ENCODE measurements at places on chromosomes 13 and 19. TPM values are rescaled to one million over a fixed set of nuclear protein-coding genes. Genes with fewer than 3 reads are reported as not detected.
A peak's percentile ranks its signal among the peaks of the same experiment; 100 is the strongest.

Gene S1PR5
- 0.57 TPM for total RNA-seq

Gene NFIX
- 0.35 TPM for total RNA-seq

Gene LGALS4
- 2.2 TPM for total RNA-seq

Gene SIGLEC5
- not detected for total RNA-seq

Gene PCDH20
- total RNA-seq: not detected

Gene ZNF100
- 13.9 TPM for total RNA-seq

Gene ZNF611
- 27.5 TPM for total RNA-seq

Gene ZNF430
- 11.1 TPM for total RNA-seq

Gene SLC25A41
- 0.23 TPM for total RNA-seq

Gene CASP14
- total RNA-seq: not detected

DNA sequence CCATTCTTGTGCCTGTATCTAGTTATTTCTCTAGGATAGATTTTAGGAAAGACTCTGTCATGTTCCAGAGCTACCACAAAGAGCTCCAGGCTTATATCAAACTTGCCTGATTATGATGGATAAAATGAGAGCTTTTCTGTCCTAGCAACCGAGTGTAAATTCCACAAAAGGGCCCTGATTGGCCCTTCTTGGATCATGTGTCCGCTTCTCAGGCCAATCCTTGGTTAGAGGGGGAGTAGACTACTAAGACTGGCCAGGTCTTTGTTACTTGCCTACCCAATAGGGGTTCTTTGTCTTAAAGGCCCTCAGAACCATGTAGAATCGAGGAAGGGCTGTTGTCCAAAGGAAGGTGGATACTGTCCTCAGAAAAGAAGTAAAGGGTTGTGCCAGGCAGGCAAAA is 2.4 kb downstream of the DHX34 start:
- no peaks in the 10 kb centered on the region for H3K27me3 ChIP-seq
- no peaks in the 10 kb centered on the region for H3K4me1 ChIP-seq
- H3K4me3 ChIP-seq: no peak overlapping the region
- no peak for DNase-seq
- no peak overlapping the region for H3K27ac ChIP-seq

- no peaks in the 10 kb centered on the region for H3K36me3 ChIP-seq
- no peaks in the 10 kb centered on the region for H3K27me3 ChIP-seq
- no peak for DNase-seq
- H3K27ac ChIP-seq: no peak overlapping the region
- H3K4me1 ChIP-seq: no peaks in the 10 kb centered on the region
Measured at GRCh38 chr13:34672631-34673030, 269.4 kb upstream of the NBEA start.

DNA sequence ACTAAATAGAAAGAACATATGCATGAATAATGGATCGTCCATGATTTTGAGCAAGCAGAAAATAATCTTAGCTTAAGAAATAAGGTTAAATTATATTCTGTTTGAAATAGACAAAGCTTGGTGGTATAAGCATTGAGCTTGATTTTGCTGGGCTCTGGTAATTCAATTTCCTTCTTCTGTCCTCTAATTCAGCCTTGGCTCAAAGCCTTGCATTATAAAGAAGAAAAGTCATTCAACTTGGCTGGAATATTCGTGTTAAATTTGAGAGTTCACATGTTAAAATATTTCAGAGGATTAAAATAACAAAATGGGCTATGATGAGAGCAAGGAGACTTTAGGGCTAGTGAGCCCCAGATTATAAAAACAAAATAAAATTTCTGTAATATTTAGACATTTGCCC is 415.4 kb upstream of the PCDH20 start:
- H3K27ac ChIP-seq: no peak overlapping the region
- no peaks in the 10 kb centered on the region for H3K4me1 ChIP-seq
- H3K36me3 ChIP-seq: no peaks in the 10 kb centered on the region
- DNase-seq: no peak

GRCh38 chr13:46553886-46554858 is 1.2 kb downstream of the LRCH1 start:
- peak; percentile 80 for DNase-seq
- peak overlapping the region; percentile 99 for H3K4me3 ChIP-seq
- peak overlapping the region; percentile 87 for H3K27ac ChIP-seq
- no peaks in the 10 kb centered on the region for H3K36me3 ChIP-seq

DNA sequence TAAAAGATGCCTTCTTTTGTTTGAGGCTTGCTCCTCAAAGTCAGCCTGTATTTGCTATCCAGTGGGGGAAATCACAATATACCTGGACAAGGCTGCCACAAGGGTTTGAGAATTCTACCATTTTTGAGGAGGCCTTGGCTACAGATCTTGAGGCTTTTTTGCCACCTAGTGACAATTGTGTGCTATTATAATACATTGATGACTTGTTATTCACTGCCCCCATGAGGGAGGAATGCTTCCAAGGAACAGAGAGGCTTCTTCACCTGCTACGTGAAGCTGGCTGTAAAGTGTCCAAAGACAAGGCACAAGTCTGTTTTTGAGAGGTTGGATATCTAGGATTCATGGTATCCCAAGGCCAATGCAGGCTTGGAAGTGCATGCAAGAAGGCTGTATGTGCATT is 72.5 kb downstream of the ZNF708 start:
- no peak overlapping the region for H3K4me3 ChIP-seq
- H3K27ac ChIP-seq: no peak overlapping the region
- no peaks in the 10 kb centered on the region for H3K27me3 ChIP-seq
- H3K4me1 ChIP-seq: no peaks in the 10 kb centered on the region

- no peaks in the 10 kb centered on the region for H3K27me3 ChIP-seq
- H3K27ac ChIP-seq: no peak overlapping the region
- no peak for DNase-seq
- no peaks in the 10 kb centered on the region for H3K36me3 ChIP-seq
- H3K4me1 ChIP-seq: no peaks in the 10 kb centered on the region
Measured at GRCh38 chr19:7582446-7582845, 13.2 kb upstream of the CAMSAP3 start.

GRCh38 chr13:25147638-25148401 is 24.3 kb downstream of the AMER2 start:
- no peaks in the 10 kb centered on the region for H3K36me3 ChIP-seq
- H3K4me3 ChIP-seq: no peak overlapping the region
- no peaks in the 10 kb centered on the region for H3K27me3 ChIP-seq

GRCh38 chr19:18626906-18627305 is 9.9 kb upstream of the KLHL26 start:
- no peaks in the 10 kb centered on the region for H3K36me3 ChIP-seq
- no peak overlapping the region for H3K27ac ChIP-seq
- DNase-seq: no peak
- no peak overlapping the region for H3K4me3 ChIP-seq
- H3K4me1 ChIP-seq: no peaks in the 10 kb centered on the region

DNA sequence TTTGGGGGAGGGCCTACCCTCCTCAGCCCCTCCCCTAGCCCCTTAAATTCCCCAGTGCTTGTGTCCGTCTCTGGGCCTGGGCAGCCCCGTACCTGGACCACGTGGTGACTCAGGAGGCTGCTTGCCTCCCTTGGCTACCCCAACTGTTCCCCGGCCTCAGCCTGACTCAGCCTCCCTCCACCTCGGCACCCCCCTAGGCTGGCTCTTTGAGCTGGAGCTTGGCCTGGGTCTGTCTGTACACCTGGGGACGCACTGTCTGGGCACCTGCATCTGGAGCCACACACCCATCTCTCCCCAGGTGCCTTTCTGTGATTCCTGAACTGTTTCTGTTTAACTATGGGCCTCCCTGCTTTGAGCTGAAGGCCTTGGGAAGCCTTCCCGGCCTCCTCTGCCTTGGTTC is 1.8 kb upstream of the KLK14 start:
- no peak overlapping the region for H3K27ac ChIP-seq
- H3K4me1 ChIP-seq: no peaks in the 10 kb centered on the region
- no peaks in the 10 kb centered on the region for H3K27me3 ChIP-seq
- no peak for DNase-seq
- no peak overlapping the region for H3K4me3 ChIP-seq
- H3K36me3 ChIP-seq: no peaks in the 10 kb centered on the region

- H3K4me1 ChIP-seq: peaks cover 25% of the 10 kb centered on the region
- peaks cover 6% of the 10 kb centered on the region for H3K36me3 ChIP-seq
- H3K27ac ChIP-seq: peak overlapping the region; percentile 73
- DNase-seq: peak; percentile 73
- H3K4me3 ChIP-seq: no peak overlapping the region
- no peaks in the 10 kb centered on the region for H3K27me3 ChIP-seq
Measured at GRCh38 chr13:110907951-110908898, 6.6 kb downstream of the ANKRD10 start.

DNA sequence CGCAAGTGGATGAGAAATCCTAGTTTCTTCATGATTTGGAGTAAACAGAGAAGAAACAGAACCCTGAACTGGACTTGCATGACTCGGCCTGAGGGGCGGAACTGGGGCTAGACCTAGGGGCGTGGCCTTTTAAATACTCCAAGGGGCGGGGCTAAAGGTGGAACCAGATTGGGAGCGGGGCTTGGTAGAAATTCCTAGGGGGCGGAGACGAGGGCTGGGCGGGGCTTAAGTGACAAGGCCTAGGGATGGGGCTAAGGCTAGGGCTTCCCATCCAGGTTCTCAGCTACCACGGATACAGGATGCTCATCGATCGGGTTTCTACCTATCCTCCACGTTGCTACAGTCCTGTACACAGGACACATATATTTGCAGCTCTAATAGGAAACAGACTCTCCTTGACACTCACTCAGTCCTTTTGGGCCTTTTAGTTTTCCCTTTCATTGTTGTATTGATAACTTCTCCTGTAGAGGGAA is 372 bp upstream of the ZNF699 start:
- H3K36me3 ChIP-seq: no peaks in the 10 kb centered on the region
- H3K4me1 ChIP-seq: no peaks in the 10 kb centered on the region
- H3K27ac ChIP-seq: peak overlapping the region; percentile 79
- no peaks in the 10 kb centered on the region for H3K27me3 ChIP-seq
- DNase-seq: no peak

- no peak overlapping the region for H3K4me3 ChIP-seq
- H3K27ac ChIP-seq: no peak overlapping the region
- no peak for DNase-seq
- no peaks in the 10 kb centered on the region for H3K36me3 ChIP-seq
Measured at GRCh38 chr13:24153979-24154701, 6.4 kb upstream of the SPATA13 start.

DNA sequence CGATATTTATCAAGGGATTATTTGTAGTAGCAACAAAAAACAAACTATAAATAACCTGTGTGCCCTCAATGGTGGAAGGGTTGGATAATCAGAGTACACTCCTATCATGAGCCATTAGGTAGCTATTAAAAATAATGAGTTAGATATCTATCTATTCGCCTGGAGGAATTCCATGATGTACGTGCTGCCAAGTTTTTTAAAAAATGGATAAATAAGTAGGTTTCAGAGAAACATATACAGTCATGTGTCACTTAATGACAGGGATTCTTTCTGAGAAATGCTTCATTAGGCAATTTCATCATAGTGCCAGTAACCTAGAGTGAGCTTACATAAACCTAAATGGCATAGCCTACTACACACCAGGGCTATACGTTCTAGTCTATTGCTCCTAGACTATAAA is 6.2 kb upstream of the OR1I1 start:
- H3K4me3 ChIP-seq: no peak overlapping the region
- no peaks in the 10 kb centered on the region for H3K27me3 ChIP-seq
- no peak overlapping the region for H3K27ac ChIP-seq
- DNase-seq: no peak

- H3K27ac ChIP-seq: no peak overlapping the region
- no peak for DNase-seq
Measured at GRCh38 chr19:41521931-41522555, 53.9 kb upstream of the CEACAM21 start.

GRCh38 chr19:35533822-35534392 is 651 bp downstream of the GAPDHS start:
- H3K36me3 ChIP-seq: no peaks in the 10 kb centered on the region
- H3K4me1 ChIP-seq: no peaks in the 10 kb centered on the region
- no peak overlapping the region for H3K4me3 ChIP-seq
- DNase-seq: no peak
- no peaks in the 10 kb centered on the region for H3K27me3 ChIP-seq

Data from Caco-2 (cell line).